ENCODE measurements at places on chromosomes 7 and 10. TPM values are rescaled to one million over a fixed set of nuclear protein-coding genes. Genes with fewer than 3 reads are reported as not detected.

The GIMAP8 gene
- 32.3 TPM for total RNA-seq

The HOXA9 gene
- 0.30 TPM for total RNA-seq

The THNSL1 gene
- 2.9 TPM for total RNA-seq

The TCERG1L gene
- total RNA-seq: 0.10 TPM

The TEX36 gene
- not detected for total RNA-seq

The TRPV5 gene
- not detected for total RNA-seq

The LRRC17 gene
- total RNA-seq: not detected

The EZH2 gene
- 4.2 TPM for total RNA-seq

The MBL2 gene
- total RNA-seq: not detected

Data from upper lobe of left lung (tissue), 6 donors.